GM23338 (cell line): ENCODE measurements at places on chromosomes 7 and 10. TPM values are rescaled to one million over a fixed set of nuclear protein-coding genes. Genes with fewer than 3 reads are reported as not detected.

- no peak for DNase-seq
- H3K27ac ChIP-seq = no peak overlapping the region
- no peak overlapping the region for H3K4me3 ChIP-seq
- H3K27me3 ChIP-seq = no peaks in the 10 kb centered on the region
- no peaks in the 10 kb centered on the region for H3K36me3 ChIP-seq
Observed at GRCh38 chr7:54956865-54957264, 62.0 kb upstream of the EGFR start.

SFTPA1 gene
- total RNA-seq = not detected in 2 replicates

ANKRD7 gene
- total RNA-seq = 1.6 TPM in 1 of 2 replicates, not detected in the other

- H3K36me3 ChIP-seq = no peaks in the 10 kb centered on the region
- no peak overlapping the region for H3K4me3 ChIP-seq
- no peak for DNase-seq
- no peaks in the 10 kb centered on the region for H3K27me3 ChIP-seq
- 0 out of 2 replicates have a peak, but pooled peaks cover 3% of the 10 kb centered on the region for H3K4me1 ChIP-seq
Observed at GRCh38 chr10:18501198-18501597, 150.2 kb downstream of the NSUN6 start.

DNA sequence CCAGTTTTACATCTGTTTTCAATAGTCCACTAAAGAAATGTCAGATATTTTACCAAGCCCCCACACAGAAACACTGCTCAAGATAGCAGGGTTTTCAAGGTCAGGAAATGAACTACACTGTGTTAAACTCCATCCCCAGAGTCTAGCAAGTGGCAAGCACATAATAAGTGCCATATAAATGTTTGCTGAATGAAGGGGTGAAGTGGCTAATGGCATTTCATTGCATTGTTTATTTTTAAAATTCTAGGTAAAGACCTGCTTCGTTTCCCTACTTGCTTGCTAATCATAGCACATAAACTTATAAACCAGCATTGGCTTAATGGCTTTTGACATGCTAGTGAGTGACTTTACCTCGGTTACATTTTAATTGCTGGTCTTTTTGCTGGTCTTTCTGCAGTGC lies 322.6 kb downstream of the GRID1 start:
- no peak overlapping the region for H3K27ac ChIP-seq
- no peaks in the 10 kb centered on the region for H3K36me3 ChIP-seq
- no peak for DNase-seq
- H3K27me3 ChIP-seq = no peaks in the 10 kb centered on the region

DNA sequence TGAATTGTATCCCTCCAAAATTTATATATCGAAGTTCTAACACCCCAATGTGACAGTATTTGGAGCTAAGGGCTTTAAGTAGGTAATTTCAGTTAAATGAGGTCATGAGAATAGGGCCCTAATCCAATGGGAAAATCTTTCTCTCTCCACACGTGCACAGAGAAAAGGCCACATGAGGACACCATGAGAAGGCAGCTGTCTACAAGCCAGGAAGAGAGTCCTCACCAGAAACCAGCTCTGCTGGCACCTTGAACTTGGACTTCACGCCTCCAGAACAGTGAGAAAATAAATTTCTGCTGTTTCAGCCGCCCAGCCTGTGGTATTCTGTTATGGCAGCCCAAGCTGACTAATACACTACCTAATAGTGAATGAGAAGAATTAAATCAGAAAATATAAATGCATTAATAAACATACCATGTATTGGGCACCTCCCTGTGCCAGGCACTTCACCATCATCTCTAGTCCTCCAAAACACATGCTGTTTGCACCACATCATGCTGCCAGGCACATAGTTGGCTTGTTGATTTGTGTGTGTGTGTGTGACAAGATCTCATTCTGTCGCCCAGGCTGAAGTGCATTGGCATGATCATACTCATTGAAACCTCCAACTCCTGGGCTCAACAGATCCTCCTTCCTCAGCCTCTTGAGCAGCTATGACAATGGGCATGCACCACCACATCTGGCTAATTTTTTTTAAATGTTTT lies 9.1 kb upstream of the TOMM7 start:
- DNase-seq = no peak
- H3K4me3 ChIP-seq = no peak overlapping the region

SSC4D gene
- 11.4 and 12.7 TPM in 2 replicates for total RNA-seq

DNA sequence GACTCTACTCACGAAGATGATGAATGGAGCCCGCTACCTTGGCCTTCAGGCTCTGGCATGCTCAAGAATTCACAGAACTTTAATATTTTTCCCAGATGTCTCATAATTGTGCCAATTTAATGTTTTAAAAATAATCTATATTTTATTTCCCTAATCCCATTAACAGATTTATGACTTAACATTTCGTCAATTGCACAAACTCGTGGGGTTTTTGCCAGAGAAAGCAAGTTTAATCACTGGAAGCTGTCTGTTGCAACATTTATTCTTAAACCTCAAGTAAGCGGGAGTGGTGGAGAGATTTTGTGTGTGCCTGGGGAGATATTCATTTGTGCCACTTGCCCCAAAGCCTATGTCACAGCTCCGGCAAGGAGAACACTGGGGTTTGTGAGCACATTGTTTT lies 117.9 kb downstream of the TEX36 start:
- H3K4me1 ChIP-seq = no peaks in the 10 kb centered on the region
- H3K36me3 ChIP-seq = no peaks in the 10 kb centered on the region
- no peaks in the 10 kb centered on the region for H3K27me3 ChIP-seq
- no peak overlapping the region for H3K4me3 ChIP-seq
- no peak overlapping the region for H3K27ac ChIP-seq

DNA sequence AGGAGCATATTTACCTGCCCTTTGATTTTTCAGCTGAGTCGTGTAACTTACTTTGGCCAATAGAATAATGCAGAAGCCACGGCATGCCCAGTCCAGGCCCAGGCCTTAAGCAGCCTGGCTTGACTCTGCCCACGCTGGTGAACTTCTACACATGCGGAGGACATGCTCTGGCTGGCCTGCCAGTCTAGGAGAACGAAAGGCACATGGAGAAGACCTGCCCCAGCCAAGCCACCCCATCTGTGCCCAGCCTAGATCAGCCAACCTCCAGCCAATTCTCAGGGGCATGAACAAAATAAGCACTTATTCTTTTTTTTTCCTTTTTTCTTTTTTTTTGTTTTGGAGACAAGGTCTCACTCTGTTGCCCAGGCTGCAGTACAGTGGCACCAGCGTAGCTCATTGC lies 112.7 kb upstream of the NANOS1 start:
- H3K4me1 ChIP-seq = no peaks in the 10 kb centered on the region
- H3K27ac ChIP-seq = no peak overlapping the region
- no peaks in the 10 kb centered on the region for H3K36me3 ChIP-seq
- H3K27me3 ChIP-seq = no peaks in the 10 kb centered on the region
- H3K4me3 ChIP-seq = no peak overlapping the region
- DNase-seq = no peak

CDC14C gene
- total RNA-seq = 0.17 and 0.54 TPM in 2 replicates

MEOX2 gene
- total RNA-seq = 1.2 and 2.1 TPM in 2 replicates

DNA sequence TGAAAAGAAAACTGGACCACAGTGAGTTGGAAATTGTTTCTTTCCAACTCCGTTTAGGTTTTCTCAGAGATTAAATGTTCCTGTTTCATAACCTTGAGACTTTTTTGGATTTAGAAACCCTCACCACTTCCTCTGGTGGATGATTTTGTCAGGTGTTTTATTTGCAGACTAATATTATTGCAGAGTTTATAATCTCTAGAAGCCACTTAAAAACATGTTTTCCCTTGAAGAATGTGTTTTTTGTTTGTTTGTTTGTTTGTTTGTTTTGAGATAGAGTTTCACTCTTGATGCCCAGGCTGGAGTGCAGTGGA lies 520 bp upstream of the MICU1 start:
- peak overlapping the region; percentile 73 for H3K27ac ChIP-seq
- no peak for DNase-seq
- peaks cover 10% of the 10 kb centered on the region; the same call in 1 of the 2 replicates for H3K4me1 ChIP-seq
- H3K27me3 ChIP-seq = no peaks in the 10 kb centered on the region
- no peaks in the 10 kb centered on the region for H3K36me3 ChIP-seq
- H3K4me3 ChIP-seq = peak overlapping the region; percentile 23; the same call in 1 of the 2 replicates

GRCh38 chr7:24659505-24659904 lies 86.3 kb downstream of the PALS2 start:
- H3K36me3 ChIP-seq = no peaks in the 10 kb centered on the region
- no peak overlapping the region for H3K4me3 ChIP-seq
- H3K27ac ChIP-seq = no peak overlapping the region
- H3K4me1 ChIP-seq = peaks cover 19% of the 10 kb centered on the region

DNA sequence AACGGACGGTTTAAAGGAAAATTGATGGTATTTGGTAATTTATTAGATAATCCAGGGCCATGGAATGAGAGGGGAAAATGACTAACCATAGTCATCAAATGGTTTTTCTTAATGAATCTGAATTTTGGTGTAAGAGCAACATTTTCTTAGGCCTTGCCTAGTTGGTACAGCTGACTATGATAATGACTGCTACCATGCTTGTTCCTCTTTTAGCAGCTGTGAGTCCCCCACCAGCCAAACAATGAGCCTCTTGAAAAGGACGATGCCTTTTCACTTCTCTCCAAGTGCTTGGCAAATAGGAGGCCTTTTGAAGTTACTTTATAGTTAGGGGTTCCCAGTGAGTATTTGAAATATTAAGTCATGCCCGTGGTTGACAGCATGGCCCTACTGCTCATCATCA lies 53.0 kb downstream of the TRUB1 start:
- H3K27ac ChIP-seq = no peak overlapping the region
- H3K36me3 ChIP-seq = no peaks in the 10 kb centered on the region
- H3K27me3 ChIP-seq = no peaks in the 10 kb centered on the region
- no peak overlapping the region for H3K4me3 ChIP-seq
- no peak for DNase-seq

HOXA1 gene
- total RNA-seq = not detected in 2 replicates

- no peak for DNase-seq
- no peak overlapping the region for H3K4me3 ChIP-seq
- H3K4me1 ChIP-seq = no peaks in the 10 kb centered on the region
- no peak overlapping the region for H3K27ac ChIP-seq
- H3K27me3 ChIP-seq = no peaks in the 10 kb centered on the region
- no peaks in the 10 kb centered on the region for H3K36me3 ChIP-seq
Observed at GRCh38 chr7:146004805-146005204, 111.8 kb upstream of the CNTNAP2 start.

DNA sequence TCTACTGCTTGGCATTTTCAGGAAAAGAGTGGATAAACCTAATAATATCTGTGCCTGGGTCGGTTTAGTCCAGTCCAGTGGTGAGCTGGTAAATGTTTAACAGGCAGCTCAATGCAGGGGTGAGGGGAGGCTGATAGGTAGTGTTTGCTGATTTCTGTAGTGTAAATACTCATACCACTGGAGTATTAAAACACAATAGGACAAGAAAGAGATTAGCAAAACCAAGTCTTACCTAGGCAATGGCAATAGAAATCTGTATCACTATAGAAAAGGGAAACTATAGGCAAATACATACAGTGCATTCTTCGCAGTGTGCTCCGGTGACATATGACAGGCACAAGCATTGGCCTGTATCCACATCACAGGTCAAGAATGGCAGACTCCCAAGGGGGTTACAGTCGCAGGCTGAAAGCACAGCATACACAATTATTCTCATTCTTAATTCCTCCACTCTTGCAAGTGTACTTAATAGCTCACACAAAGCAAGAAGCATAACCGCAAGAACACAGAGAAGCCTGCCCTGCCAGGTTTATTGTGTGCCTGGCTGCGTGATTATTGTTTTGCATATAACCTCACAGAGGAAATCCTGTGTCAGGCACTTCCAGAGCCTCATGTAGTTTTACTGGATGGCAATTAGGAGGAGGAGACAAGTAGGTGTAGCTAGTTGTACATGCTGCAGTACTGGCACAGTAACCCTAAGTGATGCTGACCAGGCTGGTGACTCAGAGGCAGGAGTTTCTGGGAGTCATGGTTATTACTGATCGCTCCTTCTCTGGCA lies 35.0 kb downstream of the LAMB4 start:
- no peaks in the 10 kb centered on the region for H3K36me3 ChIP-seq
- no peaks in the 10 kb centered on the region for H3K4me1 ChIP-seq
- no peak overlapping the region for H3K4me3 ChIP-seq
- no peak overlapping the region for H3K27ac ChIP-seq
- H3K27me3 ChIP-seq = no peaks in the 10 kb centered on the region

DNA sequence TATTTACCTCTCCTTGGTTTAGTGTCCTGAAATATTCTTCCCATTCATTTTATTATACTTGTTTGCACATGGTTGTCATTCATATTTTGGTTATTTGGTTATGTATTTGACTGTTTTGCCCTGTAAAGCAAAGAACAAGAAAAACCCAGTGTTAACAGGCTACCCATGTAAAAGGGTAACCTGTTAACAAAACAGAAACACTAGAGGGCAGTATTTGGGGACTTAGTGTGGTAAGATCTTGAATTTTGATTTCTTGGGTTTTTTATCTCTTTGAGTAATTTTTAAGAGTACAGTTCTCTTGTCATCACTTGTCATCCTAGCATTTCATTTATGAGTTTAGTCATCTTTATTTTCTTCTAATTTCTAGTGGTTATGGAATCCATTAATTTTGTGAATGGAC lies 51.3 kb downstream of the POLL start:
- no peaks in the 10 kb centered on the region for H3K27me3 ChIP-seq
- DNase-seq = peak; percentile 82
- no peak overlapping the region for H3K4me3 ChIP-seq
- H3K27ac ChIP-seq = no peak overlapping the region
- H3K36me3 ChIP-seq = no peaks in the 10 kb centered on the region

DNA sequence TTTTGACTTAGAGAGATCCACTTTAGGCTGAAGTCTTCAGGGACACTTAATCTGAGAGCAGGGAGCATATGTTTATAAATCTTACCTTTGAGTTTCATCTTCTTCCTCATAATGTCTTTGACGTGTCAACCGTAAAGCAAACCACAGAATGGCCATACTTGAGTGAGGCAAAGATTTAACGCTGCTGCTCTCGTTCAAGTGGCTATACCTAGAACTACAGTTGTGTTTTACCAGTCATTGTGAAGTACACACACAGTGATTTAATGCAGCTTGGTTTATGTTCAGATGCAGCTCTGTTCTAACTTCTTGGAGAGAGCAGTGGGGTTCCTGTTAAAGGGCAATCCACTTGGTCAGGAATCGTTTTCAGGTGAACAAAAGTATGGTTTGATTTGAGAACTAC lies 39.9 kb upstream of the GOT1 start:
- H3K4me1 ChIP-seq = no peaks in the 10 kb centered on the region
- H3K4me3 ChIP-seq = no peak overlapping the region
- no peak overlapping the region for H3K27ac ChIP-seq
- H3K27me3 ChIP-seq = no peaks in the 10 kb centered on the region
- DNase-seq = no peak

- no peak overlapping the region for H3K4me3 ChIP-seq
- no peaks in the 10 kb centered on the region for H3K4me1 ChIP-seq
- H3K27me3 ChIP-seq = no peaks in the 10 kb centered on the region
- no peak for DNase-seq
- H3K27ac ChIP-seq = no peak overlapping the region
- no peaks in the 10 kb centered on the region for H3K36me3 ChIP-seq
Observed at GRCh38 chr7:30240106-30240800, 44.1 kb upstream of the ZNRF2 start.

- no peak overlapping the region for H3K4me3 ChIP-seq
- H3K27ac ChIP-seq = no peak overlapping the region
- no peak for DNase-seq
- H3K36me3 ChIP-seq = no peaks in the 10 kb centered on the region
- peaks cover 17% of the 10 kb centered on the region for H3K4me1 ChIP-seq
Observed at GRCh38 chr7:17863095-17863808, 77.0 kb downstream of the SNX13 start.
